ENCODE measurements at places on chromosomes 11 and 22.

DNA sequence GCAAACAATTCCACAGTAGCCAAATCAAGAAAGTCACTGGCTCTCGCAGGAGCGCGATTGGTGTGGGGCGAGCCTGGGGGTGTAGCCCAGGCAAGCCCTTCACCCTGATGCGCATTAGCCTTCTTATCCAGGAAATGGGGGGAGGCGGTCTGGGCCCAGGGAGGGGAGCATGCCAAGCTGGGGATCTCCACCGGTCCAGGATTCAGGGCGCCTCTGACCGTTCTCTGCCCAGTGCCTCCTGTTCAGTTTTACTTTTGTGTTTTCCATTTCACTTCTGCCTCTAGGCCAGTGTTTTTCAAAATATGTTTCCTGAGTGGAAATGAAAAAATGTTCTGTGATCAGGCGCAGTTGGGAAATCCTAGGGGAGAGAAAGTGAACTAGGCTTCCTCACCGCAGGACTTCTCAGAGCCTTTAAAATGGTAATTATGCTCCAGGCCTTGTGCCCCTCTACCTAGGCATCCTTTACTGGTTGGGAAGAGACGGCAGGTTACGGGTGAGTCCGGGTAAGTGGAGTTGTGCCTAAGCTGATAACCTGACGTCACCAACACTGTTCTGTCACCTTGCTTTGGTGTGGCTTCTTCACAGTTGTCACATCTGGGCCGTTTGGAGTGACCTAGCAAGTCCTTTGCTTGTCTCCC, 18.4 kb downstream of the LRP5 start:
- DNase-seq = peak; percentile 26

DNA sequence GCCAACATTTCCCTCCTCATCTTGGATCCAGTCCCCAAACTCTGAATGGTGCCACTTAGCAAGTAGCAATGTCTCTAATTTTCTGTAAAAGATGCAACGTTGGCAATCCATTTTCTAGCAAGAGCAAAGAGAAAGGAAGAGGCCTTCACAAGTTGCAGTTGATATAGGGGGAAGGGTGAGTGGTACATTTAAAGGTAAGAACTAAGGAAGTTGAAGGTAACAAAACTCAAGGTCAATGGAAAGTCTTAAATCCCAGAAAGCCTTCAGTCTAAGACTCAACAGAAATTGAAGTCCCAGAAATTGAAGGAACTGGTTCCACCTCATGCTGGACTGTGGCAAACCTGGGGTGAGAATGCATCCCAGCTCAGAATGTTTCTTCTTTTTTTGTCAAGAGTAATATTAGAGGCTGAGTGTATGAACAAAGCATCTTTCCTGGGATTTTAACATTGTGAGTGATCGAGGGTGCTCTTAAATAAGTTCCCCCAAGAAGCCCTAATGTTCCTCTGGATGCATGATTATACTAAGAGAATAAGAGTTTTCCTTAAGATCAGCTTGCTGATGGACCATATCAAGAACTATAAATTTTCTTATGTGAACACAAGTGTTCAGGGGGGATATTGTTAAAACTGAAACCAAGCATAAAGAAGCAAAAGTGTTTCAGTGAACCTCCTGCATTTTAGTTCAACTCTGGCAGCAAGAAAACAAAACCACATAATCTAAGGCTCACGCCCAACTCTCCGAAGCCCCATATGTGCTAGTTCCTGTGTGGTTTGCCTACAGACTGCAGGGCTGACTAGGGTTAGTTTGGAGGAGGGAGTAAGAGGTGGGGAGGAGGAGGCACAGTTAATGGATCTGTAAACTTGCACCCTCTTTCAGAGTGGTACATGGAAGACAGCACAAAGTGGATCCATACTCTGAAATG, at the start of gene GRAP2:
GRAP2 (plus strand) TSS at position 779 of the 922 bp plus-strand sequence. CDS start 46,023 bp downstream, outside the sequence.
- peak; percentile 82 for DNase-seq

DNA sequence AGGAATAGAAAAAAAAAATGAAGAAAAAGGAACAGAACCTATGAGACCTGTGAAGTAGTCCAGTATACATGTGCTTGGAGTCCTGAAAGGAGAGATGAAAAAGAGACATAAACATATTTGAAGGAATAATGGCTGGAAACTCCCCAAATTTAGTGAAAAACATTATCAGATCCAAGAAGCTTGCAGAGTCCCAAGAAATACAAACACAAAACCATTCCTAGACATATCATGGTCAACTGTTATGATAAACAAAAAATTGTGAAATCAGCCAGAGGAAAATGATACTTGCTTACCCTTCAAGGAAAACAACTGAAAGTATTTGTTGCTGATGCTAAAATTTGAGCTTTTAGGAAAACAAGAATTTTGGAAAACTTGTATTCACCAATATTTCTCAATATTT, 250.1 kb downstream of the DDX10 start:
- DNase-seq = no peak

GRCh38 chr11:71988050-71988449, 10.7 kb upstream of the IL18BP start:
- DNase-seq = no peak

DNA sequence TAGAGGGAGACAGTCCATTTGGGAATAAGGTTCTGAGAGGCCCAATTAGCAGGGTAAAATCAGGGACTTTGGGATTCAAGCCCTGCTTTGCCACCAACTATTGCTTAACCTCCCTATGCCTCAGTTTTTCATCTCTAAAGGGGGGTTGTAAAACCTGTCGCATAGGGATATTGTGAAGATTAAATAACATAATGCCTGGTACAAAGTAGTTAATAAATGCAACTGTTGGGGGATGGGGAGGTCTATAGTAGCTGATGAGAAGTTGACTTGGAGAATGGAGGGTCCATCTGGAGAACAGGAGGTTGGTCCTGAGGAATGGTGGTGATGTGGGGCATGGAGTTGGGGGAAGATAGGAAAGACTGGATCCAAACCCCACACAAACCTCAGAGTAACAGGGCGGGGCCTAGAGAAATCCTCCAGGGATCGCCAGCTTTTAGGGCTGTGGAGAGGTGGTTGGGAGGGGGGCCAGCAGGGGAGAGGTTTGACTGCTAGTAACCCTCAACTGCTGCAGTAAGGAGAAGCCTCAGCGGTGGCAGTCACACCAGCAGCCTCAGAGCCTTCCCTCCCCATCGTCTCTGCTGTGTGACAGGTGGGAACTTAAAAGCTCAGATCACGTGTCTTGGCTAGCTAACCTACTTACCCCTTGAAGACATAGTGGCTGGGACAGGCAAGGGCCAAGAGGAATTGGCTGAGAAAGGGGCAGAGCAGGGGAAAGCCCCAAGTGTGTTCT, 1.1 kb upstream of the ABCG4 start:
- no peak for DNase-seq

- DNase-seq = peak; percentile 45
Measured at GRCh38 chr11:122197066-122197987, 81.3 kb upstream of the BLID start.

GRCh38 chr22:32354360-32355351, 3.0 kb upstream of the RFPL3 start:
- DNase-seq = no peak

GRCh38 chr11:12224537-12224893, 114.1 kb downstream of the MICAL2 start:
- peak; percentile 98 for DNase-seq

GRCh38 chr11:120141768-120142423, 4.0 kb upstream of the TRIM29 start:
- DNase-seq = no peak

DNA sequence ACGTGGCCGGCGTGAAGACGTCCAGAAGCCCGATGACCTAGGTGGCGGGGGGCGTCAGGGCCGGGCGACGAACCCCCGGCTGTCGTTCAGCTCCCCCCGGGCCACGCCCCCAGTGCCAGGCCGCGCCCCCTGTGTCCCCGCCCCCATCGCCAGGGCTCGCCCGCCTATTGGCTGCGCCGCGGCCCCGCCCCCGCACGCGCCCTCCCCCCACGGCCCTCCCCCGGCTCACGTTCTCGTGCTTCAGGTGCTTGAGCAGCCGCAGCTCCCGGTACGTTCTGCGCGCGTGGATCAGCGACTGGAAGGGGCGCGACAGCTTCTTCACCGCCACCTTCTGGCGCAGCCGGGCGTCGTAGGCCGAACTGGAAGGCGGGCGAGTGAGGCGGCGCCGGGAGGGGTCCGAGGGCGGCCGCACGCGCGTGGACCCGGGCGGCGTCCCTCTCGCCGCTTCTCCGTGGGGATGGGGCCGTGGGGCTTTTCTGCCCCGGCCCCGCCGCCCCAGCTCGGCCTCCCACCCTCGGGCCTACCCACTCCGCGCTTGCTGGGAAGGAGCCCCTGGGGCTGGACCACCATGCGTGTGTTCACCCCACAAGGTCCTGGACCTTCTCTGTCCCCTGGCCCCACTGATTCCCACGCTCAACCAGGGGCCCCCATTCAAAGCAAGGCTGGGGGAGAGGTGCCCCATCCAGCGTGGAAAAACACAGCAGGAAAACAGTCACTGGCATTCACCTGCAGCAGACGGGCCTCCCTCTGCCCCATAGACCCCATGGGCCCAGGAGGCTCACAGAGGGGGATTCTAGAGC, 2.4 kb downstream of the MAPK11 start:
- peak; percentile 81 for DNase-seq

GRCh38 chr11:68214173-68215086, 1.3 kb upstream of the KMT5B start:
- DNase-seq = no peak

DNA sequence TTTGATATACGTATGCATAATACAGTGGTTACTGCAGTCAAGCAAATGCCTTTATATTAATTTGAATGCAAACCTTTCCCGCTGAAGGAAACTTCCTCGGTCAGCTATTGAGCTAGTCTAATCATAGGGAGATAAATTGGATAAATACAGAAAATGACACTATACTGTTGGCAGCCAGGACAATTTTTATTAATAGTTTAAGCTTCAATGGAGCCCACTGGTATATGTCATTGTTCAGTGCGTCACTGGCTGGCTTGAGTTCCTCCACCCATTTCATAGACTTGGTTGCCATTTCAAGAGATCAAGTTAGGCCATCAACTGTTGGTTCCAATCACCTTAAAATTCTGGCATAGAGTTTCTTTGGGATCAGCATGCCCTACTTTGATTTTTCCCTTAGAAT, 32.5 kb upstream of the DNAJB7 start:
- no peak for DNase-seq

- DNase-seq = no peak
Measured at GRCh38 chr11:122094836-122095235, 21.2 kb downstream of the BLID start.

GRCh38 chr11:64885367-64886286, 7.2 kb upstream of the EHD1 start:
- DNase-seq = peak; percentile 39

- peak; percentile 52 for DNase-seq
Measured at GRCh38 chr11:43574949-43575912, 105.3 kb upstream of the HSD17B12 start.

GRCh38 chr11:72037554-72038311, 39.0 kb downstream of the IL18BP start:
- no peak for DNase-seq

DNA sequence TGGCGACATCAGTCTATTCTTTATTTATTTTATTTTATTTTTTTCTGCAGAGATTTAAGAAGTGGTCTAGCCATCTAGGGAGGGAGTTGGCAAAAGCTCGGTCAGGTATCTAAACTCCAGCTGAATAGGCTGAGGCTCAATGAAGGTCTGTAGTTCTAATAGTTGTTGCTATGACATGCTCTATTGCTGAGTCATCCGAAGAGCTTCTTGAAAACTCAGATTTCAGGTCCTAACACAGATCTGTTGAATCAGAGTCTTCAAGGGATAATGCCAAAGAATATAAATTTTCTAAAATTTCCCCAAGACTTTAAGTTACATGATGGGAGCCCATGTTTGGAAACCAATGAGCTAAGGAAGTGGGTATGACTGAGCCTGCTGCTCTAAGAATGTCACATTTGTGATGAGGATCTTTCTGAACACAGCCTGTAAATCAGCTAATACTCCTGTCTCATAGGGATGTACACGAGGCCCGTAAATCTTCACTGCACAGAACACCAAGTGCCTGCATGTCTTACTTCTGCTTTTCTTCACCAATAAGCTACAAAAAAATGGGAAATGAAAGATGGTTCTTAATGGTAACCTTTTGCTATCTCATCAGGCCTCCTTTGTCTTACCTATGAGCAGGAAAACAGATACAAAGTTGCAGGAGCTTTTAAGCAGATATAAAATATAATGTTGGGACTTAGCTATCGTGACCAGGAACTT, 901.4 kb upstream of the API5 start:
- DNase-seq = peak; percentile 27

- peak; percentile 97 for DNase-seq
Measured at GRCh38 chr11:57432714-57433163, 5.8 kb upstream of the SLC43A3 start.

DNA sequence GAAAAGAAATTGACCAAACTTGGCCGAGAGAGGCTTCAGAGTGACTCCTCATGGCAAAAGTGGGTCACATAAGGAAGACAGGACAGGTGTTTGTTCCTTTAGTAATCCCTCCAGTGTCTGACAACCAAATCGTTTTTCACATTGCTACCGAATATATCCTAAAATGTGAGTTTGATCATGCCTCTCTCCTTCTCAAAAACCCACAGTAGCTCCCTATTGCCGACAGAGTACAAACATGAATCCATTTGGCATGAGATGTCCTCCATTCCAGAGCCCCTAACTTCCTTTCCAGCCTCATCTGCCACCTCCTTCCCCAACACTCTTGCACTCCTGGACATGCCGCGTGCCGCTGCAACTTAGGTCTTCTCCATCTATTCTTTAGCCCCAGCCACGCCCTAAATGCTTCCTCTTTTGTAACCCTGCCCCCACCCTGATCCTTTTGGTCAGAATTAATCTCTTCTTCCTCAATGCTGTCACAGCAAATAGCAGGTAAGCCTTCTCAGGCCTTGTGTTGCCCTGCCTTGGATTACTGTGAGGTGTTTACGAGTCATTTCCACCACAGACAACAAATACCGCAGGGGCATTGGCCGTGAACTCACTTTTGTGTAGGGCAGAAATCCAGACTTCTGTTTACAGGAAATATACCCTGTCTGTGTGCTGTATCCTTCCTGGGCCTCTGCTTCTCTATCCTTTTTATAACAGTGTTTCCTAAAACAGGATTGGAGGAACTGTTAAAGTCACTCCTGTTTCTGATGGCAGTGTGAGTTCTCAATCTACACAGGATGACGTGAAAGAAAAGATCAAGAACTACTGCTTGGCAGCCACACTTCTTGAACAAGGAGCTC, 66.0 kb upstream of the FTH1 start:
- no peak for DNase-seq

DNA sequence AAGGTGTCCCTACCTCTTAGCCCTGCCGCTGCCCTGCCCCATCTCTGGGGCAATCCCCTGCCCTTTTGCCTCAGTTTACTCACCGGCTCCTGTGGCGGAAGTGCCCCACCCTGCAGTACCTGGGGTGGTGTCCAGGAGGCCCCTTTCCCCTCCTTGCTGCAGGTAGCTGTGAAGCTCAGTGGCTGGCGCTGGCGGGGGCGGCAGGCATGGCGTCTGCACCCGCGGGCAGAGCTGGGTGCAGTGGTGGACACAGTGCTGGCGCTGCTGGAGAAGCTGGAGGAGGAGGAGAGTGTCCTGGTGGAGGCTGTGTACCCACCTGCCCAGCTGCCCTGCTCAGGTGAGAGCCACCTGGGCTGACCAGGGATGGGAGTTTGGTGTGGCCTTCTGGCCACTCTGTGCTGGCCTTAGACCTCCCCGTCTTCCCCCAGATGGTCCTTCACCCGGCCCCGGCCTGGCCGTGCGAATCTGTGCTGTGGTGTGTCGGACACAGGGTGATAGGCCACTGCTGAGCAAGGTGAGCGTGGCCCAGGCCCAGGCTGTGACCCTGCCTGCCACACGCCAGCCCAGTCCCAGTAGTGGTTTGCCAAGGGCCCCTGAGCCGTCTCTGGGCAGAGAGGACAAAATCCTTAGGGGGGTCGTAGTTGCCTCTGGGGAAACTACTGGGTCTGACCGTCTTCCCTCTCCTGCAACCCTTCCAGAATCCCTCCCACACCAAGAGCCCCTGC, 4.0 kb downstream of the CARNS1 start:
- DNase-seq = no peak
